Dermis microvascular lymphatic vessel endothelial cell (primary cell): ENCODE measurements at places on chromosomes 5 and 9. TPM values are rescaled to one million over a fixed set of nuclear protein-coding genes. Genes with fewer than 3 reads are reported as not detected.
A peak's percentile ranks its signal among the peaks of the same experiment; 100 is the strongest.

DNA sequence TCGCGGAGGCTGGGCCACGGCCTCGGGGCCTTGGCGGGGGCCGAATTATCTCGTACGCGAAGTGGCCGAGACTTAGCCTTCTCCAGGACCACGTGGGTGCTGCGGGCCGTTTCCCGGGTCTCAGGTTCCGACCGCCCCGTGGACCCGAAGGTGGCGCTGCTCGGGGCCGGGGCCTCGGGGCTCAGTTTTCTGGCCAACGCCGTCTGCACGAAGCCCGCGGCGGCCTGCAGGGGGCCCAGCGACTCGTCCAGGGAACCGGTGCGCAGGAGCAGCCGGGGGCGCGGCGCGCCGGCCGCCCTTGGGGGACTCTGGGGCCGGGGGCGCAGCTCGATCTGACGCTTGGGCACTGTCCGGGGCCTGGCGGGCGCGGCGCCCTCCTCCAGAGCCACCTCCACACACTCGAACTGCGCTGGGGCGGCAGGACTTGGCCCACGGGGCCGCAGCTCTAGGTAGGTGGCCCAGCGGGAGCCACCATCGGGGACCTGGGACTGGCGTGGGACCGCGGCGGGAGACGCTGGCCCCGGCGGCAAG, 716 bp downstream of the PROB1 start:
- peak; percentile 59 for DNase-seq

DNA sequence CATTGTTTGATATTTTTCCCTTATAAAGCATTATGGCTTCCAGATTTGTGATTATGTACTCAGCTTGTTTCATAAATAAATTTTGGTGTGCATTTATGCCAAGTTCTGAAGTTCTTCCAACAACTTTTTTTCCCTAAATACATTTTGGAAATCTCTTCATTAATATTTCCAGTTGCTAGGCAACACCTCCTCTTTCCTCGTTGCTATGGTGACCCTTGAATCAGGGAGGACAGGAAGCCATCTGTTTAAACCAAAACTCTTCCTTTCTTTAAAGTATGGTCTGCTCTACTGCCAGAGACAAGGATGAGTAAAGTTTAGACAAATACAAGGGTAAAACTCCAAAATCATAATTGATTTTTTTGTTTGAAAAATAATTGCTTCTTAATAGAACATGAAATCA, 779.3 kb downstream of the CDH9 start:
- DNase-seq, result no peak

- DNase-seq, result no peak
Observed at GRCh38 chr9:35666045-35666444, 1.1 kb upstream of the ARHGEF39 start.

- DNase-seq, result no peak
Observed at GRCh38 chr5:55136521-55136920, 23.4 kb upstream of the GPX8 start.

DNA sequence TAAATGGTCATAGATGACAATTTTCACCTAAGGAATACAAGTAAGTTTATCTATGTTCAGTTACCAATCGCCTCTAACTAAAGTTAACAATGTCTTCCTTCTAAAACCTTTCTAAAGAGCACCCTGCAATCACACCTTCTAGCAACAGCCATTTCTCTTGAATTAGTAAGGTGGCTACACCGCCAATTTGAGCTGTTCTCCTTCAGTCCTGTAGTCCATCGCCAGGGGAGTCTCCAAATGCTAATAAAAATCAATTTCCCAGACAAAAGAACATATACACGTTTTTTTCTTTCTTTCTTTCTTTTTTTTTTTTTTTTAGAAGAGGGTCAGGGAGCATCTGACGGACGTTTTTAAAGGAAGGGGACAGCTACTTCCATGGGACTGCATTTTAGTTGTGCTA, 729 bp upstream of the RORB start:
- no peak for DNase-seq

DNA sequence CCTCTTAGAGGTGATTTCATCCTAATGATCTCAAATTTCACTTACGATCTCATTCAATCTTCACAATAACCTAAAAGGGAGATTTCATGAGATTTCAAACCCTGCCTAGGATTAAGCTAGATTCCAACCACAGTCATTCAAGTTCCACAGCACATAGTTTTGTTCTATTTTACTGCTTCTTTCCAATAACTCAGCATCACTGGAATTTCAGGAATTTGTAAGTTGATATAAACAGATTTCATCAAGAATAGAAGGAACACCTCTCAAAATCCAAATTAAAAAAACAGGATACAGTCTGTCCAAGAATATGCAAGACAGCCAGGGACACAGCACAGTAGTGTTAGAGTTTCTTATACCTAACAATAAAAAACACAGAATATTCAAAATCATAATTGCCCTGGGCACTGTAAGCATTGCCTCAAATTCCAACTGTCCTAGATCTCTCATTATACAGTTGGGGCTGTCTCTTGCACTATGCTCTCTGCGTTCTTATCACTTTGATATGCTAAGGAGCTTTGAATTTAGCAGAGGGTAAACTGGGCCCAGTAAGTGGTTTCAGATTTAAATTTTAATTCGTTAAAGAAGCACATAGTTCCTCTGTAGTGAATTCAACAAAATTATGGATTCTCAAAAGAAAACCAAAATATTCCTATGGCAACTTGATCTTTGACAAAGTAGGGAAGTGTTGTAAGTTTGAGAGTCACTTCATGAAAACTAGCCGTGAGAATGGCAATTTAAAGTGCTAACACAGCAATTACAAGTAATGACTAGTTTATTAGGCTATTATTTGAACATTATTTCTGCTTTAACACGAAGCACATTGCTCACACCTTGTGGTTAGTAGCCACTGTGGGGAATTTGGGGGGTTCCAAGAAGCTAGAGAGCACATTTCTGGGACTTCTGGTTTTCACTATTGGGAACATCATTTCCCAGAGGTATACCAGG, 478.6 kb upstream of the C9orf72 start:
- DNase-seq, result no peak

- DNase-seq, result no peak
Observed at GRCh38 chr5:1227667-1228066, 2.5 kb downstream of the SLC6A18 start.

DNA sequence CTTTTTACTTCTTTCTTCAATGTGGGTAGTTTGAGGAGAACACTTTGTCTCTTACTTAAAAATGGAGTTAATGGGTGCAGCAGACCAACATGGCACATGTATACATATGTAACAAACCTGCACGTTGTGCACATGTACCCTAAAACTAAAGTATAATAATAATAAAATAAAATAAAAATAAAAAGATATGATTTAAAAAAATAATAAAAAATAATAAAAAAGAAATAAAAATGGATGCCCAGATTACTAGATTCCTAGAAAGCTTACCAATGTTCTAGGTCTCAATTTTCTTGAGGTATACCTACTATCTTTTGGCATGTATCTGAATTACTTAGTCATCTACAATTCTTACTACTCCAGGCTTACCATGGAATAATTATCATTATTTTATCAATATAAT, 2001.6 kb upstream of the CDH9 start:
- DNase-seq, result no peak

DNA sequence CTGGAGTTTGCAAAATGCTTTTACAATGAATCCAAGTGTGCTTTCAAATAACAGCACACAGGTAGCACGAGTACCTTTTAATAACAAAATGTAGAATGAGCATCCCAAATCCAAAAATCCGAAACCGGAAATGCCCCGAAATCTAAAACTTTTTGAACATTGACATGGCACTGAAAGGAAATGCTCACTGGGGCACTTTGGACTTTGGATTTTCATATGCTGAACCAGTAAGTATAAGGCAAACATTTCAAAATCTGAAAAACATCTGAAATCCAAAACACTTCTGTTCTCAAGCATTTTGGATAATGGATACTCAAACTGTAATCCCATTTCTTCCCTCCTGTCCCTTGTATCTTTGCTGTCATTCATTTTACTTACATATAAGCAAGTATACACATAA, 50.1 kb downstream of the GCNT4 start:
- DNase-seq, result no peak

Gene RANBP3L
- total RNA-seq, result under 0.01 and 0.13 TPM in 2 replicates

Gene RPL7A
- 1,768 and 1,981 TPM in 2 replicates for total RNA-seq

Gene CBY3
- total RNA-seq, result not detected in 2 replicates
